Stimulated activated CD8-positive, alpha-beta memory T cell treated with anti-CD3 and anti-CD28 coated beads, Interleukin-15, amount 100 ng/mL, for 48 hours (primary cell): ENCODE measurements at places on chromosomes 5 and 9.

DNA sequence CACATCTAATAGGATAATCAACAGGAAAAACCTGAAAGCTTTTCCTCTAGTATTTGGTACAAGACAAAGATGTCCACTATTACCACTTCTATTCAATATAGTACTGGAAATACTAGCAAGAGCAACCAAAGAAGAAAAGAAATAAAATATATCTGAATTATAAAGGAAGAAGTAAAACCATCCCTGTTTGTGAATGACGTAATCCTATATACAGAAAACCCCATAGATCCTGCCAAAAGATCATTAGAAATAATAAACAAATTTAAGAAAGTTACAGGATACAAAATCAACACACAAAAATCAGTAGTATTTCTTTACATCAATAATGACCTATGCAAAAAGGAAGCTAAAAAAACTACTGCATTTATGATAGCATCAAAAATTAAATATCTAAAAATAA, 1191.3 kb upstream of the C9orf72 start:
- no peak for DNase-seq

GRCh38 chr5:78157001-78157400, 137.5 kb downstream of the AP3B1 start:
- DNase-seq: no peak

- no peak for DNase-seq
These were observed 93.4 kb upstream of the SLC30A5 start for GRCh38 chr5:69000216-69000919.

DNA sequence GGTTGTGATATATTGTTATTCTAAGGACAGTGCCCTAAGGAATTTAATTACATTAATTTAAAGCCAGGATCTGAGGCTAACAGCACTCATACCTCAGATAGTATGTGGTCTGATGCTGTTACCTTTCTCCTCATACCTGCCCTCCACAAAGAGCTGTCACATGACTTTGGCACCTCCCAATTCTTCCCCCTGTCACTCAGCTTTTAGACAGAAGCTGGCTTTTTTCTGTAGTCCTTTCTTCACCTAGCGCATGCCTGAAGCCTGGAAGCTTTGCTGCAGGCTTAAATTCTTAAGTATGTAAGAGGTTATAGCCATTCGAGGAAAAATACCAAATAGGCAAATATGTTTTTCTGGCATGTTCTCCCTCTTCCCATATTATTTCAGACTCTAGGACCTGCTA, 61.0 kb upstream of the ADAMTS19 start:
- no peak for DNase-seq

DNA sequence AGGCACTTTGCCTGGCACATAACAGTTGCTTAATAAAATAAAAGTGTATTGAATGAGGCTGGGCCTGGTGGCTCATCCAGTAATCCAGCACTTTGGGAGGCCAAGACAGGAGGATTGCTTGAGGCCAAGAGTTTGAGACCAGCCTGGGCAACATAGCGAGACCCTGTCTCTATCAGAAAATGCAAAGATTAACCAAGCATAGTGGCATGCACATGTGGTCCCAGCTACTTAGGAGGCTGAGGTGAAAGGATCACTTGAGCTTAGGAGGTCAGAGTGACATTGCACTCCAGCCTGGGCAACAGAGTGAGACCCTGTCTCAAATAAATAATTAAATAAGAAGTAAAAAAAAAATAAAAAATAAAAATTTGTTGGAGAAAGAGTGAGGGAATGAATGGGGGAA, 21.2 kb downstream of the TNFAIP8 start:
- no peak for DNase-seq
